NCI-H774 (cell line): ENCODE measurements at places on chromosomes 2 and 18.

- no peak for DNase-seq
These were observed 834 bp upstream of the BUB1 start for GRCh38 chr2:110678457-110679336.

- DNase-seq = no peak
These were observed 783.6 kb upstream of the ZEB2 start for GRCh38 chr2:145303536-145303935.

DNA sequence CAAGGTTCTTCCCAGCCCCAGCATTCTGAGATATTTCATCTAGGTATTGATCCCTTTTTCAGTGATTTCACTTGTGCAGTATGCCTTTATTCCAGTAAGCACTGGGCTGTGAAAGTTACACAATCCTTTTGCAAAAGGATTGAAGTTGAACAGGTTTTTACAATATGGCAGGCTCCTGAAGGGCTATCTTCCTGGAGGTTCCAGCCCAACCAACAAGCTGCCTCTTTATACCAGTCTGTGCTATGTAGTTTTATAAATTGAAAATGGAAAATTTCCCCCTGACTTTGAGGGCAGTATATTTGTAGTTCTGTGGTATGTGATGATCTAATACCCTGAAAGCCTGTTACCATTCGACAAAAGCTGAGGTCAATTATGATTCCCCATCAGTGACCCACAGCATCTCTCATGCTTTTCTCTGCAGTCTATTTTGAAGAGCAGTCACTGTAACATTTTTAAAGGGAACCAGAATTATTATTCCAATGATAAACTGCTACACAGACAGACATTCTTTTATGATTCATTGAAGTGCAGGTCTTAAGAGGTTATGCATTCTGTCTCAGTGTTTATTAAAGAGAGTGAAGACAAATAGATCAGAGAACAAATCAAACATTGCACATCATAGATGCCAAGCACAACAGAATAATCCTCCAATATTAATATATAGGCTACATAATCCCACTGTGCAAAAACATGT lies 35.2 kb upstream of the STPG4 start:
- no peak for DNase-seq

- no peak for DNase-seq
These were observed 468.4 kb downstream of the MBD2 start for GRCh38 chr18:53755914-53756609.

DNA sequence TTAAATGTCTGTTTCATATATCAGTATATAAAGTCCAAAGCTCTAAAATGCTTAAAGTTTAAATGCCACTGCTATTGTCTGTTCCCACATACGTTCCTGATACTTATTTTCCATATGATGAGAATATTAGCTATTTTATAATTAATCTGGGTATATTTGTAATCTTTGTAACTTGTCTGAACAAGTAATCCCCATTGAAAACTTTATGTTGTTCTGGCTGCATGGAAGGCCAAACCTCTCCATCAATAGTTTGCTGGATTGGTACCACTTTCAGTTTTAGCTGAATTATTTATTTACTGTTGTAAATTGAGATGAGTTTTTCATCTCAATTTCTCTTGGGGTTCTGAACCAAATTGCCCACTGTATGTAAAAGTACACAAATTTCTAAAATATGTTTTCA lies 1.5 kb downstream of the MBD5 start:
- DNase-seq = no peak

GRCh38 chr2:8080063-8080462 lies 601.8 kb upstream of the ID2 start:
- no peak for DNase-seq

- no peak for DNase-seq
These were observed 2.0 kb upstream of the CAPN10 start for GRCh38 chr2:240584486-240585031.

DNA sequence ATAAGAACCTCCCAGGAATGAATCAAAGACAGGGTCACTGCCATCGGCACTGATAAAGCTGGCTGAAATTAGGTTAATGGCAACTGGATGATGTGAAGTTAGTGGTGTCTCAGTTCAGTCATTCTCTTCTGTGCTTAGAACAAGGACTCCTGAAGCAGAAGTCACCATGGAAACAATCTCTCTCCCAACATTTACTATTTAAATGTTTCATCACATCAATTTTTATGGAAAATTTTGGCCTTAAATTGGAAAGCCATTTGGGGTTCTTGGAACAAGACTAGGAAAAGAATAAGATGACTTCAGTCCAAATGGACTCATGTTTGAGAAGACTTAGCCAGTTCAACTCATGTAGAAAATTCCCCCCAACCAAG lies 15.5 kb upstream of the ARL5A start:
- DNase-seq = no peak

DNA sequence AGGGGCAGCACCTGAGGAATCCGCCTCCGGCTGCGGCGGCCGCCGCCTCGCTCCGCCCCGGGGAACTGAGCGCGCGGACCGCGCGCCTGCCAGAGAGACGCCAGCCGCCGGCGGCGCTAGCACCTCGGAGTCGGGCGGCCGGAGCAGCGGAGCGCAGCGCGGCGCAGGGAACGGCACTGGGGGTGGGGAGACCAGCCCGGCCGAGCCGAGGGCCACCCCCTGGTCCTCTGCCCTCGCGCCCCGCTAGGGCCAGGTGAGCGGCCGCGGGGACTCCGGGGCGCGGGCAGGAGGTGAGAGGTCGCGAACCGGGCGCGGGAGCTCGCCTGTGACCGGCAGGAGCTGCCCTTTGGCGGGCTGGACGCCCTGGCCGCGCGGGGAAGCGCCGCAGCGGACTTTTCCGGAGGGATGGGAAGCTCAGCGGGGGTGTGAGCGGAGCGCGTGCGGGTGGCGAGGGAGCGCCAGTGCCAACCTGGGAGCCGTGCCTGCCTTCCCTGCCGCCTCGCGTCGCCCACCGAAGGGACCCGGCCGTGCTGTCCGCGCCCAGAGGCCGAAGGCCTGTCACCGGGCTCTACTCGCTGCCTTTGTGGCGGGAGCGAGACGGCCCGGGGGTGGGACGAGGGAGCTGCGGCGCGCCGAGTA lies at the start of gene GREB1L:
Gene GREB1L (plus strand): TSS at position 92 of the 639 bp plus-strand sequence. CDS start 141,287 bp downstream, outside the sequence.
- peak; percentile 62 for DNase-seq

DNA sequence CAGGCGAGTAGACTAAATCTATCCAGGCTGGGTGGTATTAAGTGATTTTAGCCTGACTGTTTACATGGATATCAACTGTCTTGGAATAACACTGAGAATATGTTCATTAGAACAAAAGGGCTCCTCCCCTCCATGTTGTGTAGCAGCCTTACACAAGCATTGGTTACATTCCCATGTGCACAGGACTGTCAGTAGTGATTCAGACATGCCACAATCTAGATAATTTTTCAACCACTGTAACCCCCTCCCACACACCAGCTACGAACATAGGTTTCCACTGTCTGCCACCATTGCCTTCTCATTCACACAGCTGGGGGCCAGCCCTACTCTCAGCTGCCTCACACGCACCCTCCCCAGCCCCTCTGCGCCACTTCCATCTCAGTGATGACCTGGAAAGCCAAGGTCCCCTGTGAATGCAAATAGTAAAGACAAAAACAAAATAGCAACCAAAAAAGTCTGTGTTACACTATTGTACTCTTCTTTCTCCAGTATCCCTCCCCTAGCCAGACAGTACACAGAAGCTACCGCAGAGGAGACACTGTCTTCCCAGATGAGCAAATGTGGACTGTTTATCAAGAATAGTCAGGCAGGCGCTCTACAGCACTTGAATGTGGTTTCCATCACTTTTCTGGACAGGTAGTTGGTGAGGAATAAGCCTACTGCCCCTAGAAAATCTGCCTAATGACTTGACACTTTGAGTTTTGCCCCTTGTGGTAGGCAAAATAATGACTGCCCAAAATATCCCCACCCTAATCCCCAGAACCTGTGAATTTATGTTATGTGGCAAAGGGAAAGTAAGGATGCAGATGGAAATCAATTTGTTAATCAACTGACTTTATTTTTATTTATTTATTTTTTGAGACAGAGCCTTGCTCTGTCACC lies 27.9 kb upstream of the TYMS start:
- DNase-seq = no peak

DNA sequence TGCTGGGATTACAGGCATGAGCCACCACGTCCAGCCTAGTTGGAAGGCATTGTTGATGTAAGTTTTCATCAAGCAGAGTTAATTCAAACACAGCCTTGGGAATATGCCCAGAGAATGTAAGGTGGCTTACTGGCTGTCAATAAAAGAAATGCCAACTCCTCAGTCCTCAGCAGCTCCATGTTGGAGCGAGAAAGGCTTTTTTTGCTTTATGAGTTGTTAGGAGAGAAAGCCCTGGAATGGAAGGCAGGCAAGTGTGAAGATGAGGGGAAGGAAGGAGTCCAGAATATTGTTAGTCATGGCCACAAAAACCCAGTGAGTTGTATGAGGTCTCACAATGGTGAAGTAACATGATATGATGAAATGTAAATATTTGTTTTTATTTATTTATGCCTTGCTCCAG lies 57.1 kb downstream of the MAP4K4 start:
- DNase-seq = no peak

GRCh38 chr2:28642796-28643195 lies 108.8 kb upstream of the PPP1CB start:
- no peak for DNase-seq

- DNase-seq = no peak
These were observed 23.3 kb downstream of the CTAGE1 start for GRCh38 chr18:22394428-22394827.

DNA sequence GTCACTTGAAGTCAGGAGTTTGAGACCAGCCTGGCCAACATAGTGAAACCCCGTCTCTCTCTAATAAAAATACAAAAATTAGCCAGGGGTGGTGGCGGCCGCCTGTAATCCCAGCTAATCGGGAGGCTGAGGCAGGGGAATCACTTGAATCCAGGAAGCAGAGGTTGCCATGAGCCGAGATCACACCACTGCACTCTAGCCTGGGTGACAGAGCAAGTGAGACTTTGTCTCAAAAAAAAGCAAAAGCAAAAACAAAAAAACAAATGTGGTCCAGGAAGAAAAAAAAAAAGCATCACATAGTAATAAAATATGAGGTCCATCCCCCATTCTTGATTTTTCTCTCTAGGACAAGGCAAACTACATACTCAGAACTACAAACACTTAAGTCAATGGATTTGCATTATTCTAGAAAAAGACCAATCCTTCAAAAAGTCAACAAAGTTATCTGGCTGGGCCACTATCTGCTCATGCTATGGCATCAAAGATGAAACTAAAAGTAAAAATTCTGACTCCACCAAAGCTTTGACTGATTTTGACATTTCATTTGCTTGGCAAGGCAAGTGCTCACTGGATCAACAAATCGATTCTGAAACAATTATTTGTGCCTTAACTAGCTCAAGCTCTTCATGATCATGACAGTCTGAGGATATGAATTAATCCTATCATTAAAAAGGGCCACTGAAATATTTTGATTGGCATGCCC lies 28.4 kb downstream of the MEX3C start:
- no peak for DNase-seq

GRCh38 chr2:80454628-80455027 lies 150.1 kb upstream of the LRRTM1 start:
- no peak for DNase-seq

DNA sequence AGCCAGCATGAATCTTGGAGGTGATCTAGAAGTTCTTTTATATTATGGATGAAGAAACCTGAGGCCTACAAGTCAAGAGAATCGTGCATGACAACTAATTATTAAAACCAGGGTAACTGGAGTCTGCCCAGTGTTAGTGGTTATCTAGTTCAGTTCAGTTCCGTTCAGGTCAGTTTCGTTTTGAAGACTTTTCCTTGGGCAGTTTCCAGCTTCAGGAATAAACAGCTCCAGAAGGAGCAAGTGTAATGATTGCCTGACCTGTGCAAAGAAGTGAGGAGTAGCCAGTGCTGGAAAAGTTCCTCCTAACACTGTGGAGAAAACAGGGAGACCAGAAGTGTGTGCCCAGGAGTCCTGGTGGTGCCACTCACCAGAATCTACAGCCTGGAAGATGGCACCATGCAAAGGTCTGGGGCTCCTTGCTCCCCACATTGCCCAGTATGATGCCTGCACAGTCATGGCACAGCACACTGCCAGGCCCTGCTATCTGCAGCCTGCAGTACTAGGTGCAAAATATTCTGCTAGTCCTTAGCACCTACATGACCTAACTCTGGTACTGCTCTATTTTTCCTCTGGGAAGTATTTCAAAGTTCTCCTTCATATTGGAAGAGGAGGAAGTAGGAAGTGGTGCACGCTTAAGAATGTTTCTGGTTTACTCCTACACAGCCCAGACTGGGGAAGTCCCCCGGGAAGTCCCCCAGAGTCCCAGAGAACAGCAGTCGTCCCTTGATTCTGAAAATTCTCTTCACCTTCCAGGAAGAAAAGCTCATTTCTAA lies 65.8 kb downstream of the SUMO1 start:
- no peak for DNase-seq

- no peak for DNase-seq
These were observed 636.1 kb upstream of the KLHL29 start for GRCh38 chr2:22748909-22749308.

DNA sequence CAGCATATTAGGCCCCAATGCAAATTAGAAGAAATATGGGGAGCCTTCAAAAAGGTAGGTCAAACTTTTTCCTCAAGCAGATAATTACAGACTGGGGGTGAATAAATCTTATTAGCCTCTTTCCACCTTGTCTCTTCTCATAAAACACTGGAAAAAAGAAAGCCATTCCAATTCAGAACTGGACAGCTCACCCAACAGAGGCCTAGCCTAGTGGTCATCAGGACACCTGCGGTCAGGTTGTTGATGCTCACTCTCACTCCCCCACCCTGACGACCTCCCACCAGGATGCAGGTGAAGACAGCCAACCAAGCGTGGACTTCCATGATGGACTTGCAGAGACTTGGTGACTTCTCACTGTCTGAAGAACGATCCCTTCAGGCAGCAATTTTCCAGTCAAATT lies 207.1 kb downstream of the ALK start:
- no peak for DNase-seq

DNA sequence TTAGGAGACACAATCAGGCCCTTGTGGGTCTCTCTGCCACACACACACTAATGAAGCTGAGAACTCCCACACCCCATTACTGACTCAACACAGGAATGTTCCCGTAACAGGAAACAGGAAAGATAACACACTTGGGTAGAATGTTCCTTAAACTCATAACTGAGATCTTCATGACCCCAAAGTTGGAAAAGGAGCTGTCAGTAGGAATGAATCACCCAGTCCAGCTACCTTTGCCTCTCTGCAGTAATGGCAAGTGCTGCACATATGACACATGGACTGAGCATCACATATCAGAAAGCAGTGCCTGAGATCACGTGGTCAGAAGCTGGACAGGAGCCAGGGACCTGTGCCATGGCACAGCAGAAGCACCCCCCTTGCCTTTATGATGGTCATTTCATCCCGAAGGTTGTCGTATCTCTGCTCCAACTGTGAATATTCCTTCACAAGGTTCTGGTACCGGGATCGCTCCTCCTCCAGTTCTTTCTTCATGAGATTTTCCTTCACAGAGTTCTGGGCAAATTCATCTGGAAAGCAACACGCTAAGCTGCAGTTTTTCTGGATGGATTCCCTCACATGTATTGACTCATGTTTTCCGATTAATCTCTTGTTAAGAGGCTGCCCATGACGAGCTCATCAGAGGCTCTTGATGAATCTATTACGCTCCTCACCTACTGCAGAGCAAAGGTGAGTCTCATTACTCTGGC lies 65.4 kb upstream of the ACAA2 start:
- no peak for DNase-seq

DNA sequence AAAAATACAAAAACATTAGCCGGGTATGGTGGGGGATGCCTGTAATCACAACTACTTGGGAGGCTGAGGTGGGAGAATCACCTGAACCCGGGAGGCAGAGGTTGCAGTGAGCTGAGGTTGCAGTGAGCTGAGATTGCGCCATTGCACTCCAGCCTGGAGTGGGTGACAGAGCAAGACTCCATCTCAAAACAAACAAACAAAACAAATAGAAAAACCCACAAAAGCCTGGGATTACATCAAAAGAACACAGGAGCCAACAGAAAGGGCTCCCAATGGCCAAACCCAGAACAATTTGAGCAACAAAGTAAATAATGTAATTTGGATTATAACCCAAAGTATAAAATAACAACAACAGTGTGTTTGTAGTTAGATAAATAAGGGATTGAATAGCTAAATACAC lies 159.8 kb downstream of the UXS1 start:
- DNase-seq = no peak
